WTC11 (cell line): ENCODE measurements at places on chromosomes 6 and 20.
A peak's percentile ranks its signal among the peaks of the same experiment; 100 is the strongest.

GRCh38 chr20:35641743-35642142 lies 23.0 kb downstream of the CPNE1 start:
- DNase-seq: no peak

DNA sequence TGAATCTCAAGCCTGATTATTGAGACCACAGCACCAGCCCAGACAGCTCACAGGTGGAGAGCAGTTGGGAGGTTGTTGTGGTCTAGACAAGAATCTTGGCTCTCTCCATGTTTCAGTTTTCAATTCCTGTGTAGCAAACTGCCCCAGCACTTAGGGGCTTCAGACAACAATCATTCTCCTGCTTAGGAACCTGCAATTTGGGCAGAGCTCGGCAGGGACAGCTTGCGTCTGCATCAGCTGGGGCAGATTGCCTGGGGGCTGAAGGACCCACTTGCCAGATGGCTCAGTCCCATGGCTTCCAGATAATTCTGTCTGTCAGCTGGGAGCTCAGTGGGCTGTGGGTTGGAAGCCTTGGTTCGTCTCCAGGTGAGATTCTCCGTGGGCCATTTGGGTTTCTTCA lies 6.9 kb downstream of the TGM6 start:
- no peak for DNase-seq

- no peak for DNase-seq
Observed at GRCh38 chr20:51335329-51335841, 207.1 kb downstream of the NFATC2 start.

GRCh38 chr6:122381494-122382265 lies 17.8 kb upstream of the HSF2 start:
- peak; percentile 53 for DNase-seq

DNA sequence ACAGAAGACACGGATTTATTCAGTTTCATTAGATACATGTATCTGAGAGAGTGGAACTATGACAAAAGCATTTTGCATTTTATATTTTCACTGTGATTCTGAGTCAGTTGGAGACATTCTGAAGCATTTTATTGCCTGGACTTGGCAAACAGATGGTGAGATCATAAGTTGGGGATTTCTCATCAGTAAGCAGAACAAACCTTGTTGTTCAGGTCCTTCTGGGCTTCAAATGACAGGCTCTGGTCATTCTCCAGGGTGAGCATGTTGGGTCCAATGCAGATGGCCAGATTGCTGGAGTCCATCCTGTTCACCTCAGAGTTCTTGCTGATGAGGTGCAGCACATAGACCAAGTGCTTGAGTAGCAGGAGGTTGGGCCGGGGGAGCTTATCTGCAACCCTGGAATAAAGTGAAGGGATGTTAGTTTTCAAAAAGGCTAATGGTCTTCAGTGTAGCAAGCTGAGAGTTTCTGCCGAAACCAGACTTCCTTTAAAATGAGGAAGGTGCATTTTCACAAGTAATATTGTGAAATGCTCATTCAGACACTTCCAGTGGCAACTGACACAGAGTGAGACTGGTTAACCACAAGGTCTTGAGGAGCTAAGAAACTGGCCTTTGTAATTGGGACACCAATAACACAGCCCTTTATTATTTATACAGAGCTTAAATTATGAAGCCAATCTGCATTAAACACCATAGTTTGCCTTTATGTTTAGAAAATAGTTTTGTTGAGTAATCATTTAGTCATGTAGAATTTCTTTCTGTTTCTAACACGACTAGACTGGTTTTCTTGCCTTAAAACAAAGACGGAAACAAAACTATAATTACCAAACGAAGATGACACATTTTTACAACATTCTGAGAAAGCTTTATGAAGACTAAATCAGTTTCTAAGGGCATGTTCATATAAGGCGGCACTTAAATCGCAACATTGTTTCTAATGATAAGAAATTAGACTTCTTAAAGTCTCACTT lies 5.6 kb downstream of the TAGAP start:
- DNase-seq: no peak

DNA sequence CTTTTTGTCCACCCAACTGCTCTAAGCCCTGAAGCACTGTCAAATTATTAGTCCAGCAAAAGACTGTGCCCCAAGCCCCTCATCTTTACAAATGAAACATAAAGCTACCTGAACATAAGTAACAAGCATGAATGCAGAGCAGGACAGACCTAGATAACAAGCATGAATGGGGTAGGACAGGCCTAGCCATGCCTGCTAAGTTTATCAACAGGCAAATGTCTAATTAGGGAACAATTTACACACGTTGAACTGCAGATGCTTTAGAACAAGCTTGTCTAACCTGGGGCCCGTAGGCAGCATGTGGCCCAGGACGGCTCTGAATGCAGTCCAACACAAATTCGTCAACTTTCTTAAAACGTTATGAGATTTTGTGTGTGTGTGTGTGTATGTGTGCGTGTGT lies 13.6 kb downstream of the FBXO30 start:
- DNase-seq: no peak

DNA sequence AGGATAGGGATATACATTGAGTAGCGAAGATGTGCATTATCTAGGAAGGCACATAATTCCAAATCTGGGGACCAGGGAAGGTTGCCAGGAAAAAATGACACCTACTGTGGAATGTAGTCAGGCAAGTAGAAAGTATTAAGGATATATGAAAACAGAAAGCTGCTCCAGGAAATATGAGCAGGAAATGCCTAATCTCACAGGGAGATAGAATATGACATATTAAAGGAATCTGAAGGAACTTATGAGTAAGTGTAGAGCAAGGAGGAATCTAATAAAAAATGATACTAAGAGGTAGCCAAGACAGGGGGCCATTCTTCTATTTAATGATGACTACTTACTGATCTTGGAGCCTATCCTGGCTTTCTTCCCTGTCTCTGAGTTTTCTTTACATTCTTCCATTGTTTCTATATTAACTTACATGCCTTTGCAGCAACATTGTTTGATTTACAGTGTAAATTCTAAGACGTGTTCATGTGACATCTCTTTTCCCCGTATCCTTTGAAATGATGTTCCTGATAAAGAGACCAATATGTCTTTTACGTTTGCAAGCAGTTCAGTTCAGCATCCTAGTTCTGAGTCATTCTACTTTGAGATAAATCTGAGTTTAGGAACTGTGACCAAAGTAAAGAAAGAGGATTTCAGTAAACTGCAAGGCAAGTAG lies 58.6 kb downstream of the TINAG start:
- DNase-seq: no peak

GRCh38 chr20:1335961-1336698 lies 7.2 kb upstream of the SDCBP2 start:
- no peak for DNase-seq

DNA sequence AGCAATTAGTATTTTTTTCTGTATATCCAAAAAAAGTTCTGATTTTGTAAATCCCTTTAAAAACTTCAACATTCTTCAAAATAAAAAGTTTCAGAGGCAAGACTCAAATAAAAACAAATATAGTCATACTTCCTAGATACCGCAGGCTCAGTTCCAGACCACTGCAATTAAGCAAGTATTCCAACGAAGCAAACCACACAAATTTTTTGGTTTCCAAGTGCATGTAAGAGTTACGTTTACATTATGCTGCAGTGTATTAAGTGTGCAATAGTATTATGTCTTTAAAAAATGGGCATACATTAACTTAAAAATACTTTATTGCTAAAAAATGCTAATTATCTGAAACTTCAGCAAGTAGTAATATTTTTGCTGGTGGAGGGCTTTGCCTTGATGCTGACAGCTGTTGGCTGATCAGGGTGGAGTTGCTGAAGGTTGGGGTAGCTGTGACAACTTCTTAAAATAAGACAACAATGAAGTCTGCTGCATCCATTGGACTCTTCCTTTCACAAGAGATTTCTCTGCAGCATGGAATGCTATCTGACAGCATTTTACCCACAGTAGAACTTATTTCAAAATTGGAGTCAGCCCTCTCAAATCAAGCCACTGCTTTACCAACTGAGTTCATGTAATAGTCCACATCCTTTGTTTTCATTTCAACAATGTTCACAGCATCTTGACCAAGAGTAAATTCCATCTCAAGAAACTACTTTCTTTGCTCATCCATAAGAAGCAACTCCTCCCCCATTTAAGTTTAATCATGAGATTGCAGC lies 46.0 kb downstream of the PHIP start:
- DNase-seq: no peak

DNA sequence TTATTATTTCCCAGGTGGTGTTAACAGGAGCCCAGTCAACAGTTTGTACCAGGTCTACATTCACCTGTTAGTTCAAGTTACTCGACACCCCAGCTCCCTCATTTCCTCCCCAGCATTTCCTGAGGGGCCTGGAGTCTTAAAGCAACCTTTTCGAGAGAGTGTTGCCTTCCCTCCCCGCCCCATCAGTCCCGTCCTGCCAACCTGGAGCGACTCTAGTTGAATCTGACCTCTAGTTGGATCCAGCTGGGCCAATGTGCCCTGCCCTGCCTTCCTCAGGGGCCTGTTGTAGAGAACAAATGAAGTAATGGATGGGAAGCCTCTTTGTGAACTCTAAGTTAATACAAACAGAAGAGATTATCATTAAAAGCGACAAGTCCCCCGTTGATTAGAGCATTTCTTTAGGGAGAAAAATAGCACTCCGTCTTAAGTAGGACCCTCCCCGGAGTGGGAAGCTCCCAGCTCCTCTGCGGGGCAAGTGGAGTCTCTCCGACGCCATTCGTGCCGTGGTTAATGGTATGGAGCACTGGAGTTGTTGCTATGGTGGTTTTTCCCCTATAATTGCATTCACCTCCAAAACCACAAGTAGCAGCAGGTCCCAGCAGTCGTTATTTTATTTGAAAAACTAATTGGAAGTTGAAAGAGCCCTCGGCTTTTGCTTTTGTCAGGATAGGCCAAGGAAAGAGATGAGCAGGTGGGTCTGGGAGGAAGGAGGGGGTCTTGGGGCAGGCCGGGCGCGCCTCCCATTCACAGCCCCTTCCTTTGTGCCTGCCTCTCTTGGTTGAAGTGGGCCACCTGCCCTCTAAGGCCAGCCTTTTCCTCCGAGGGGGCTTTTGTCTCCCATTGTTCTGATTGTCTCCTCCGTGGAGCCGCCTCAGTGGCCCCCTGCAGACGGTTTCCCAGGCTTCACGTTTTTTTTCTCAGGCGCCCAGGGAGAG lies 16.1 kb downstream of the GHRH start:
- peak; percentile 33 for DNase-seq

DNA sequence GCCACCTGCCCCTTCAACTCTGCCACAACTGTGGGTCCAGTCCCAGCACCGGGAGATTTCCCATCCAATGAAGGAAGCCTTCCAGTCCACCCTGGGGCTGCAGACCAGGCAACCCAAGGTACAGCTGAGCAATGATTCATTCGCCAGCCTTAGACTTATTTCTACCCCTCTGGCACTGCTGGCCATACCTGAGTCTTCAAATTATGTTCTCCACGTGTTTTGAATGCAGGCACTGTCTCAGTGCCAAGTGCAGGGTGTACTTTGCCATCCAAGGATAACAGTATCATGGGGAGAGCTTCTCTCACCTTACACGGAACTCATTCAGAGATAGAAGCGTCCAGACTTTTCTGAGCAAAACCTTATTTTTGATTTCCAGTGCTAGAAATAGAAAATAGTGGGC lies 175.6 kb downstream of the ZFP64 start:
- no peak for DNase-seq

GRCh38 chr20:1841554-1842140 lies 53.6 kb upstream of the SIRPA start:
- DNase-seq: no peak

- no peak for DNase-seq
Observed at GRCh38 chr20:46928580-46929132, 34.0 kb downstream of the EYA2 start.

DNA sequence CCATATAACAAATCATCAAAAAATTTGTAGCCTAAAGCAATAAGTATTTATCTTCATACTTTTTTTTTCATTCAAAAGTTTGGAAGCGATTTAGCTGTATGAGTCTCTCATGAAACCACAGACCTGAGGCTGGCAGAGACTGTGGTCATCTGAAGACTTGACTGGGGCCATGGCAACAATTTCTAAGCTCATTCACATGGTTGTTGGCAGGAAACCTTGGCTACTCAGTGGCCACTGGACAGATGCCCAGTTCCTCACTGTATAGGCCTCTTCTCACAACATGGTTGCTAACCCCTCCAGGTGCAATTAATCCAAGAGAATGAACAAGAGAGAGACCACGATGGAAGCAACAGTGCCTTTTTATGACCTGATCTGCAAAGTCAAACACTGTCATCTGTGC lies 235.9 kb downstream of the BTBD3 start:
- DNase-seq: no peak

- no peak for DNase-seq
Observed at GRCh38 chr6:168027521-168027920, 30.1 kb downstream of the KIF25 start.

DNA sequence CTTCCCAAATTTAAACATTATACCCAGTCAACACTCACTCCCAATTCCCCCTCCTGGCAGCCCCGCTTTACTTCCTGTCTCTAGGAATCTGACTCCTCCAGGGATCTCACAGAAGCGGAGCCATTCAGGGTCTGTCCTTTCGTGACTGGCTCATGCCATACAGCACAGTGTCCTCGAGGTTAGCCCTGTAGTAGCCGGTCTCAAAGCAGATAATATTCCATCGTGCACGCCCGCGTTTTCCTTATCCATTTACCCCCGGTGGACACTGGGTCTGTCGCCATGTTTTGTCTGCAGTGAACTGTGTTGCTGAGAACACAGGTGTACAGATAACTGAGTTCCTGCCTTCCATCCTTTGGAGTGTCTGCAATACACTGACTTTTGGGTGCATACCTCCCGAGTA lies 95.3 kb downstream of the TTLL2 start:
- DNase-seq: no peak

DNA sequence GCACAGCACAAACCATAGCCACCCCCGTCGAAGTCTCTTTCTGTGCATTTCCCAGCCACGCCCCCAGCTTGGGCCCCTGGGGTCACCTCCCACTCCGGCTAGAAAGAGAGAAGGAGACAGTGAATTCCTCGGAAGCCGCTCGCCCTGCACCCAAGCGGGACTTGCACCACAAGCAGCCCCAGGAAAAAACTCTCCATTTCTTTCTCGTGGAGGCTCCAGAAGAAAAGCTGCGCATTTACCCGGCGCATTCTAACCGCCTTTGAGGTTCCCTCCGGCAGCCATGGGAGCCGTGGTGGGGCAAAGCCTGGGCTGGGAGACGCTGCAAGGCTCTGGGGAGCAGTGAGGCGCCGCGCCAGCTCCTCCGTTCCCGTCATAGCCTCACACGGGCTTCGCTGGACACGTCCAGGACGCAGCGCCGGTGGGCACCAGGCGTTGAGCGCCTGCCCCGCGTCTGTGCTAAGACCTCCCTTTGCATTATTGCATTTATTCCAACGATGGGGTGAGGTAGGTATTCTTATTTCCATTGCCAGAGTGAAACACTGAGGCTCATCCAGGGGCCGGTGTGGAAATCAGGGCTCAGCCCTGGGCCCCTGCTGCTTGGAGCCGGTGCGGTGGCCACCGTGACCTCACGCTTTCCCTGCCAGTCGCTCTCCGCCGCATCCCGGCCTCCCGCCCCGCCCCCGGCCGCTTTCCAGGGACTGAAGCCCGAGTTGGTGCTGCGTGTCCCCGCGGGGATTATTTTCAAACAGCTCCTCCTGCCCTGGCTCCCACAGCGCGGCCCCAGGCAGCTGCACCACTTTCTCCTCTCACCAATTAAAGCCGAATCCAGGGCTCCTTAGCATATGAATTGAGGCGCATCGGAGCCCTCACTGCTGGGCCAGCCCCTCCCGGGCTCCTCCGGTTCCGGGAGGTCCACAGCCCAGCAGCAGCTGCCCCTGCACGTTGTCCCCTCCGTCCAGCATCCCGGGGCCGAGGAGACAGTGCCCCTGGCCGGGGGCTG lies 148.3 kb upstream of the AFDN start:
- peak; percentile 79 for DNase-seq
